CD4-positive, alpha-beta memory T cell (primary cell): ENCODE measurements at places on chromosomes 1 and 21.
A peak's percentile ranks its signal among the peaks of the same experiment; 100 is the strongest.

DNA sequence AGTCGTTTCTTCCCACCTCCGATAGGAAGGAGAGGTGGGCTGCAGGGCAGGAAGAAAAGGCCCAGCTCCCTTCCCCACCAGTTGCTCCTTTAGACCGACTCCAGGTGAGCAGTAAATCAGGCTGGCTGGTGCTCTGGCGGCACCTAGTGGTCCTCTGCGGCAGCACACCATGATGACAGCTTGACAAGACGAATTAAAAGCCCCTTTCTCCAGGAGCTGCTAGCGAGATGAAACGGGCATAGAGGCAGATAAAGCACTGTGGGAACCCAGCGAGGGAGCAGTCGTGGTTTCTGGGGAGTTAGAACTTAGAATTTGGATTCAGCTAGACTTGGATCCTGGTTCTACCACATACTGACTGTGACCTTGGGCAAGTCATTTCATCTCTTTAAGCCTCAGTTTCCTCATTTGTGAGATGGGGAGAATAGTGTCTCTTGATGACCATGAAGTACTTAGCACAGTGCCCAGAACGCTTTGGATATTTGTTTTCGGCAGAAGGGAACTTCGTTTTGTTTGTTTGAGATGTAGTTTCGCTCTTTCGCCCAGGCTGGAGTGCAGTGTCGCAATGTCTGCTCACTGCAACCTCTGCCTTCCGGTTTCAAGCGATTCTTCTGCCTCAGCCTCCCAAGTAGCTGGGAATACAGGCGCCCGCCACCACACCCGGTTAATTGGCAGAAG, 21.8 kb upstream of the COL9A2 start:
- peak; percentile 87 for DNase-seq

GRCh38 chr1:106746448-106747085, 309.9 kb upstream of the PRMT6 start:
- DNase-seq = no peak

DNA sequence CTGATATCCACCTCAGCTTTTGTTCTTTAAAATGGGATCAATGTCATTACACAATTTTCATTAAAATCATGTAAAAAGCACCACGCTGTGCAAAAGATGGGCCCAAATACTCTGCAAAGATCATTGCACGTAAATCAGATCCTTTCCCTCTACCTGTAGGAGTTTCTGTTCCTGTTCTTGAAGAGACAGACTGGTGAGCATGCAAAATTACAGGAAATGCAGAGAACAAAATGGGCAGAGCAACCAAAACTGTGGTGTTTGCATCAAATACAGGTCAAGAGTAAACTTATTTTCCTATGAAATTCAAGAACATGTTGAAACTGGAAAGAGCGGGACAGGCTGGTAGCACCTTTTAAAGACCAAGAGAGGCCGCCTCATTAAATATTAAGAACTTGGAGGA, 294.9 kb upstream of the ADGRL2 start:
- DNase-seq = no peak

GRCh38 chr1:195941314-195941713, 666.9 kb downstream of the KCNT2 start:
- DNase-seq = no peak

DNA sequence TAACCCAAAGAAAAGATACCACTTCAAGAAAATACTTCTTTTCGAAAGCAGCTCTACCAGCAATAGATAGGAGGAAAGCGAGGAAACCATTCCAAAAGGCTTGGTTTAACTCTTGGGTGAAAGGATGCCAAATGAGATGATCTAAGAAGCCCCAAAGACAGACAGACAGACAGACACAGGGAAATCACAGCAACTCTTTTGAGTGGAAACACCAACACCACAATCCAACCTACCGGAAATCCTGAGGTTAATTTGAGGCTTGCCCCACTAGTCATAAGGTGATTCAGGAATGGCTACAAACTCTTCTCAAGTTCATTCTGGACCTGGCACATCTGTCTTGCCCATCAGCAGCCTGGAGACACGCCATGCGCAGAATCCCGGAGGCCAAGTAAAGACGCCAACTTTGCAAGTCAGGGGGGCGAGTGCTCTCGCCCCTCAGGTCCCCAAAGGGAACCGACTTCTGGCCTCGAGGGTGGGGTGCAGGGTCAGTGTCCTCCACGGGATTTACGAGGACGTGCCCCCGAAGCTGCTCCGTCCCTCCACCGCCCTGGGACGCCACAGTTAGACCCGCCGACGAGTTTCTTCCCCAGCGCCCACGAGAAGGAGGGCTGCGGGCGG, 778 bp downstream of the EVI5 start:
- DNase-seq = peak; percentile 59

DNA sequence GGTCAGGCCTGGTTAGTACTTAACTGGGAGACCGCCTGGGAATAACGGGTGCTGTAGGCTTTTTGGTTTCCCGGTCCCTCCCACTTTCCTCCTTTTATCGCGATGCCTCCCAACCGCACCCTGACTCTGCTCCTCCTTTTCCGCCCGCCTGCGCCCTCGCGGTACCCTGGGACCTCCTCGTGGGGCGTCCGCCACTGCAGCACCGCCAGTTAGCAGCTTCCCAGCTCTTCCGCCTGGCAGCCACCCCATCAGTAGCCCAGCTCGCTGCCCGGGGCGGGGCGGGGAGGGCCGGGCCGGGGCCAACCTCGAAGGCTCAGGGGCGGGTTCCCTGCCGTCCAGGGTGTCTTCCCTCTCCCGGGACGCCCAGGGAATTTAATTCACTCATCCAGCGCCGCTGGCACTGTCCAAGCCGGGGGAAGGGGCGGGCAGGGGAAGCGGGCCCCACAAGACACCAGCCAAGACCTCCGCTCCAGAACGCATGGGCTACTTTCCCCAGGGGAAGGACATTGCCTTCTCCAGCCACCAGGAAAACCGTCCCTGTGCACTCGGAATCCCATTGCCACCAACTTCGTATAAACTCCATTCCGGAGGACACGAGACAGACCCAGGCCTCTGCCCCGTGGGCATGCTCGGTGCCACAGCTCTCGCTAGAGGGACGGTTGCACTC, 2.0 kb upstream of the ZNF678 start:
- no peak for DNase-seq
